Activated CD4-positive, alpha-beta memory T cell treated with anti-CD3 and anti-CD28 coated beads, Interleukin-2, amount 10 ng/mL, durations not matched to agents 7 days and 5 days (primary cell): ENCODE measurements at places on chromosomes 16 and 17.

DNA sequence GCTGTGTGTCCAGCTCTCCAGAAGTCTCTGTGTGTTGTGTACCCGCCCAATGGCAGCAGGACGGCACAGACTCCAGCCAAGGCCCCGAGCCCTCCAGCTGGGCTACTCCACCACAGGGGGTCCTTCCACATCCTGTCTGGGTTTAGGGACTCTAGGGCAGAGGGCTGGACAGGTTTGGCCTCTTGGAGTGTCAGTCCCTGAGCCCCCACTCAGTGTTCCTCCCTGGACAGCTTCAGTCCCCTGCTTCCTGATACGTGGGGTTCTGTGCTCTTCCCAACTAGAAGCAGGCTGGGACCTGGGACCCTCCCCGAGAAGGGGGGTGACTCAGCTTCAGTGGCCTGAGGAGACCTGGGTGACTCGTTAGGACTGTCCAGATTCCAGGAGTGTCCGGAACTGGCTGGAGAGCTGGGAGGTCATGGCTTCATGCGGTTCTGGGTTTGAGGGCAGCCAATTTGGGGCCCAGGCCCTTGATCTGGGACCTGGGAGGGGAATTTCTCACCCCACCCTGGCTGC is 4.2 kb downstream of the CDK3 start:
- no peaks in the 10 kb centered on the region for H3K27me3 ChIP-seq
- H3K4me1 ChIP-seq = peaks cover 6% of the 10 kb centered on the region
- H3K36me3 ChIP-seq = no peaks in the 10 kb centered on the region
- no peak for DNase-seq
- no peak overlapping the region for H3K4me3 ChIP-seq

DNA sequence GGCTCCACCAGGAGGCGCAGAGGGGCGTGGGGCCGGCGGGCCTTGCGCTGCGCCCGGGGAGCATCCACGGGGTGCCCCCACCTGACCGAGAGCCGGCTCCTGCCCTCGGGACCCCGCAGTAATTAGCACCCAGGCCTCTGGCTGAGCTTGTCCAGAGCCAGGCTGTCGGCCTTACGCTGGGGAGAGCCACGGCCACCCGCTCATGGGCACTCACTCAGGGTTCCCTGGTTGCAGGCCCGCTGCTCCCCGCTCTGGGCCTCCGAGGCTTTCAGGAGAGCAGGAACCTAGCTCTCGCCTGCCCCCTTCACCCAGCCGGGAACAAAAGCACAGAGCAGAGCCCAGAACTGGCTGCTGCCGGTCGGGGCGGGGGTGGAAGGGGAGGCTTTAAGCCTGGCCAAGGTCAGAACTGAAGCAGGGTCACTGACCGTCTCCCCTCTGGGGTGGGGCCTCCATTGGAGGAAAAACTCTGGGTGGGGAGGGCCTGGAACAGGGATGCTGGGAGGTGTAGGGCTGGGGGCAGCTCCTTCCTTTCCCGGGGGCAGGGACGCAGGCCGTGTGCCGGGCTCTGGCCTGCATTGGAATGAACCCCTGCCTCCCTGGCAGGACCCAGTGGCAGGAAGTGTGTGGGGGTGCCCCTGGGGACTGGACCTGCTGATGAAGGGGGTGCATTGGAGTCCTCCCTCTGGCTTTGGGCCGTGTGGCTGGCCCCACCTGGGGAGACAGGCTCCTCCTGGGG is 12.3 kb downstream of the GLIS2 start:
- no peak overlapping the region for H3K4me3 ChIP-seq
- H3K4me1 ChIP-seq = no peaks in the 10 kb centered on the region
- H3K27me3 ChIP-seq = peaks cover 13% of the 10 kb centered on the region
- peak; percentile 49 for DNase-seq

DNA sequence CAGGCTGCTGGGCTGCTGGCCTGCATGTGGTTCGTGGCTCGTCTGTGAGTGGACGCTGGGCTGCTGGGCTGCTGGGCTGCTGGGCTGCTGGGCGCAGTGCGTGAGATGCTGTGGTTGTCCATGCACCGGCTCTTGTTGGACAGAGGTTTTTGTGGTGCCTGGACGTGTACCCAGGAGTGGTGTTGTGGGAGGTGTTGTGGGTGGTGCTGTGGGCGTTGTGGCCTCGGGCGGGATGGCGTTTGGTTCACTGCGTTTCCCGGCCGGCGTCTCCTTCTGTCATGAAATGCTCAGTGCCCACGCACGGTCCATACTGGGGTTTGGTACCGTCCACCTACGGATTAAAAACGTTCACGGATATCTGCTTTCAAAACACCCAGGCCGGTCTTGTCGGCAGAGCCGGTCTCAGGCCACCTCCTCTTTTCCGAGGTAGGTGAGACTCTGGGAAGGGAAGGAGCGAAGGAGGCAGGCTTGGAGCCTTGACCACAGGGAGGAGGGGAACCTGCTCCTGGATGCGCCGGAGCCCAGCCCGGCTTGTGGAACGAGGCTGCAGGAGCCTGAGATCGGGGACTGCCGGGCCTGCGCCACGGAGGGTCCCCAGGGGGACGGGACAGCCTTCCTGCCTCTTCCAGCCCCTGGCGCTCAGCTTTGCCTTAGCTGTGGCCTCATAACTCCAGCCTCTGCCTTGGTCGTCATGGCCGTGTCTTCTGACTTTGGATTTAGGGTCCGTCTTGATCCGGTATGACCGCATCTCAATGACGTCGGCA is 29.8 kb upstream of the GNG13 start:
- H3K36me3 ChIP-seq = no peaks in the 10 kb centered on the region
- no peak overlapping the region for H3K4me3 ChIP-seq
- DNase-seq = no peak

GRCh38 chr17:60720763-60721531 is 43.3 kb downstream of the BCAS3 start:
- H3K4me3 ChIP-seq = no peak overlapping the region
- peak; percentile 30 for DNase-seq
- H3K27ac ChIP-seq = no peak overlapping the region

GRCh38 chr17:67438667-67439066 is 61.6 kb downstream of the PITPNC1 start:
- H3K27ac ChIP-seq = peak overlapping the region; percentile 38
- no peaks in the 10 kb centered on the region for H3K36me3 ChIP-seq
- no peak for DNase-seq
- H3K4me1 ChIP-seq = peaks cover 66% of the 10 kb centered on the region
- H3K27me3 ChIP-seq = no peaks in the 10 kb centered on the region

- DNase-seq = no peak
- no peak overlapping the region for H3K4me3 ChIP-seq
- peaks cover 38% of the 10 kb centered on the region for H3K27me3 ChIP-seq
- H3K27ac ChIP-seq = no peak overlapping the region
These were observed 2.2 kb downstream of the TOX3 start for GRCh38 chr16:52544703-52545102.

- no peaks in the 10 kb centered on the region for H3K36me3 ChIP-seq
- no peak overlapping the region for H3K27ac ChIP-seq
- no peak overlapping the region for H3K4me3 ChIP-seq
- H3K4me1 ChIP-seq = no peaks in the 10 kb centered on the region
- DNase-seq = no peak
These were observed 81.5 kb downstream of the NXN start for GRCh38 chr17:897970-898619.

- peak within 1 kb of the TSS; percentile 86 for H3K4me3 ChIP-seq
- H3K27me3 ChIP-seq = peaks cover 6% of the 10 kb centered on the region
- peak within 1 kb of the TSS; percentile 87 for H3K27ac ChIP-seq
- peak; percentile 91 for DNase-seq
These were observed at the start of gene MSI2 for GRCh38 chr17:57255776-57256681. Gene MSI2, plus strand, starts transcription at chr17:57256523. Its CDS starts 220 bp downstream, at chr17:57256743.

GRCh38 chr16:4674926-4675530 is 18.3 kb upstream of the NUDT16L1 start:
- peaks cover 24% of the 10 kb centered on the region for H3K36me3 ChIP-seq
- peak overlapping the region; percentile 100 for H3K27ac ChIP-seq
- peaks cover 33% of the 10 kb centered on the region for H3K4me1 ChIP-seq
- DNase-seq = no peak

GRCh38 chr17:40443196-40443987 is at the start of gene IGFBP4:
Gene IGFBP4, plus strand, starts transcription at chr17:40443450. Its CDS starts 286 bp downstream, at chr17:40443736.
- H3K4me3 ChIP-seq = peak within 1 kb of the TSS; percentile 82
- peak within 1 kb of the TSS; percentile 88 for H3K27ac ChIP-seq
- H3K36me3 ChIP-seq = peaks cover 8% of the 10 kb centered on the region
- H3K27me3 ChIP-seq = peaks cover 31% of the 10 kb centered on the region
- DNase-seq = peak; percentile 72

DNA sequence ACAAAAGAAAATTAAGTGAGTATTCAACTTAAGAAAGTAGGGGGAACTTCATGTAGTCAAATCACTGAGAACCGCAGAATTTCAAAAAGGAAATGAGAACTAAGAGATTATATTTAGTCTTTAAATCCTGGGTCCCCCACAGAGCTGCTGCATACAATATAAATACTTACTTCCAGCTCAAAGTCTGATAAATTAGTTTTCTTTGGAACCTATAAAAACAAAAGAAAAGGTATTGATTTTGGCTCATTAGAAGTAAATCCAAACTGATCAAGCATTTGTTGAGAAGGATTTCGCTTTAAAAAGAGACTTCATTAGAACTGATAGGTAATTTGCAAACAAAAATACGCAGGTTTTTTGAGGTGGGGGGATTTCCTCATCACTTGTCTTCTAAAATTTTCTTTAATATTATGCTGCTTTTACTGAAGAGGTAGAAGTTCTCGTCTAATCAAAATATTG is 21.9 kb downstream of the PARN start:
- no peak overlapping the region for H3K4me3 ChIP-seq
- peaks cover 7% of the 10 kb centered on the region for H3K4me1 ChIP-seq
- no peaks in the 10 kb centered on the region for H3K27me3 ChIP-seq
- no peak overlapping the region for H3K27ac ChIP-seq

GRCh38 chr17:55430541-55431288 is 9.1 kb upstream of the MMD start:
- H3K4me3 ChIP-seq = no peak overlapping the region
- H3K4me1 ChIP-seq = peaks cover 18% of the 10 kb centered on the region
- no peak for DNase-seq
- H3K27me3 ChIP-seq = peaks cover 19% of the 10 kb centered on the region
- H3K27ac ChIP-seq = no peak overlapping the region

DNA sequence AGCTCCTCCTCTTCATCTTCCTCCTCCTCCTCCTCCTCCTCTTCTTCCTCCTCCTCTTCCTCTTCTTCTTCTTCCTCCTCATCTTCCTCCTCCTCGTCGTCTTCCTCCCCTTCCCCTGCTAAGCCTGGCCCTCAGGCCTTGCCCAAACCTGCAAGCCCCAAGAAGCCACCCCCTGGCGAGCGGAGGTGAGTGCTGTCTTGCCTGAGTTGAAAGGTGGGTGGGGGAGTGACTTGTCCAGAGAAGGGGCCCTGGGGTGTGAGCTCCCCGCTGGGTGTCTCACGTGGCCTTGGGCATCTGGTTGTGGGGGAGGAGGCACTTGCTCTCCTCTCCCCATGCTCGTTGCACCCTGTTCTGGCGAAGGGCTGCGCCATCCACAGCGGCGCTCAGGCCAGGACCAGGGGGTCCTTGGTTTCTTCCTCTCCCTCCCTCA is 8.0 kb downstream of the ELOB start:
- H3K36me3 ChIP-seq = peaks cover 87% of the 10 kb centered on the region
- no peaks in the 10 kb centered on the region for H3K27me3 ChIP-seq
- no peak overlapping the region for H3K27ac ChIP-seq
- no peak for DNase-seq

DNA sequence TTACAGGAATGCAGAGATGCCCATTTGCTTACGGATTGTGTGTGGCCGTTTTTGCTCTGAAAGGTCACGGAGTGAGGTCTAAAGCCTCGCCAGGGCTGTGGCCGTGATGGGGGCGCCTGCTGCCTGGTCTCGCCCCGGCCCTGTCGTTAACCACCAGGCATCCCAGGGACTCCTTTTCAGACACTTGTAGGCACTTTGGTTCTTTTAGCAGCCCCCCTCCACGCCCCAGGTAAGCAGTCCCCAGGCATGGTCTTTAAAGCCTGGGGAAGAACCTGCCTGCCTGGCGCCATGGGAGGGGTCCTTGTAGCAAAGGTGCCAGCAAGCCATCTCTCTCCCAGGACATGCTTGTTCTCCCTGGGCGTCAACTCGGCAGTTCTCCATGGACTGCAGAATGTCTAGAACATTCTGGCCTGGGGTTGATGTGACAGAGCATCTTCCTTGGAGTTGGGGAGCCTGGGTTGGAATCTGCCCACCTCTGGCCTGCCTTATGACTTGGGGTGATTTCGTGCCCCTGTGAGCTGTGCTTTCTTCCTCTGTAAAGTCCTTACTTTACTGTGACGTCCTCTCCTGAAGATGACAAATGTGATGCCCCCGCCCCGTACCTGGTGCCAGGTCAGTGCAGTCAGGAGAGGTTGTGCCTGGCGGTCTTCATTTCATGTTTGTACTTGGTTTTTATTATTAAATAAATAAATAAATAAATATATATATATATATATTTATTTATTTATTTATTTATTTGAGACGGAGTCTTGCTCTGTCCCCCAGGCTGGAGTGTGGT is 5.4 kb downstream of the KCTD5 start:
- H3K4me1 ChIP-seq = peaks cover 23% of the 10 kb centered on the region
- H3K27ac ChIP-seq = peak overlapping the region; percentile 87
- no peaks in the 10 kb centered on the region for H3K27me3 ChIP-seq
- H3K4me3 ChIP-seq = peak overlapping the region; percentile 63
- no peak for DNase-seq
- peaks cover 10% of the 10 kb centered on the region for H3K36me3 ChIP-seq

DNA sequence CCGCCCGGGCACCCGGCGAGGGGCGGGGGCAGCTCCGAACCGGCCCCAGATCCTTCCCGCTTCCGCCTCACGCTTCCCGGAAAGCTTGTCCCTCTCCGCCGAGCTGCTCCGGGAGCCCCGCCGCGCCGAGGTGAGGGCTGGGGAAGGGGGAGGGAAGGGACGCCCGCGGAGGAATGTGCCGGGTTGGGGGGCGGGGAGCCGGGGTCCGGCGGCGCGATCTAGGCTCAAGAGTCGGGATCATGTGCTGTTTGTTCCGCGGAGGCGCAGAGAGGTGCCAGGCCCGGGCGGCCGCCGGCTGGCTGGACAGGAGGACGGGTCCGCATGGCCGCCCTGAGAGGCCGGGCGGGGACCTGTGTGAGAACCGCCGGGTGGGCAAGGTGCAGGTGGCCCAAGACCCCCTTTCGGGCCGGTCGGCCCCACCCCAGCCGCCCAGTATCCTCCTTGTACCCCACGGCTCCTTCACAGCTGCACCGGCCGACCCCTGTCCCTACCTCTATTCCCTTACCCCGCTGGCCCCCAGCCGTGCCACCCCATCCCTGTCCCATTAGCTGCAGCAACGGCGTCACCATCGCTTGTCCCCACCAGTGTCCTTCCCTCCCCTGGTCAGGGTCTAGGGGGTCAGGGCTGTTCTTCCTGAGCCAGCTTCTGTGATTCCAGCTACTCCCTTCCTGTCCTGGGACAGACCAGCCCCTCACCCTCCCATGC is 429 bp downstream of the KIF1C start:
- H3K4me3 ChIP-seq = peak overlapping the region; percentile 79
- peak overlapping the region; percentile 52 for H3K27ac ChIP-seq
- peaks cover 22% of the 10 kb centered on the region for H3K36me3 ChIP-seq

- peak; percentile 50 for DNase-seq
- H3K27me3 ChIP-seq = peaks cover 36% of the 10 kb centered on the region
- H3K36me3 ChIP-seq = no peaks in the 10 kb centered on the region
These were observed 516 bp downstream of the CPNE2 start for GRCh38 chr16:57092786-57093411.
